ENCODE measurements at places on chromosomes 2 and 18.

DNA sequence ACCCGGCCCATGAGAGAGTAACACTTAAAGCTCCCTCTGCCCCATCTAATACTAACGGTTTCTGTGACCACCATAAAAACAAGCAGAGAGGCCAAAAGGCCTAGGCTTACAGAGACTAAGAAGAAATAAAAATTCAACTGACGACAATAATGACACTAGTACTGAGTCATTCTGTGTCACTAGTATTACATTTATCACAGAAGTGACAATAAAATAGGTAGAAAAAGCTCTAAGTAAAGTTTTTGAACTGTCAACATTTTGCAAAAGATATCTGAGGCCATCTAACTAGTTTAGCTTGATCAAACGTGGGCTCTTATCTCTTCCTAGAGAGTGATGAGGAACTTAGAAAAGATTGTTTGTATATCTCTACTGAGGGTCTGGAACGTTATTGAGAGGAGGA, 35.6 kb downstream of the AP1S3 start:
- DNase-seq = no peak

GRCh38 chr18:59820663-59821062, 79.1 kb upstream of the PMAIP1 start:
- DNase-seq = no peak

GRCh38 chr2:199443589-199444130, 14.1 kb downstream of the SATB2 start:
- DNase-seq = no peak

DNA sequence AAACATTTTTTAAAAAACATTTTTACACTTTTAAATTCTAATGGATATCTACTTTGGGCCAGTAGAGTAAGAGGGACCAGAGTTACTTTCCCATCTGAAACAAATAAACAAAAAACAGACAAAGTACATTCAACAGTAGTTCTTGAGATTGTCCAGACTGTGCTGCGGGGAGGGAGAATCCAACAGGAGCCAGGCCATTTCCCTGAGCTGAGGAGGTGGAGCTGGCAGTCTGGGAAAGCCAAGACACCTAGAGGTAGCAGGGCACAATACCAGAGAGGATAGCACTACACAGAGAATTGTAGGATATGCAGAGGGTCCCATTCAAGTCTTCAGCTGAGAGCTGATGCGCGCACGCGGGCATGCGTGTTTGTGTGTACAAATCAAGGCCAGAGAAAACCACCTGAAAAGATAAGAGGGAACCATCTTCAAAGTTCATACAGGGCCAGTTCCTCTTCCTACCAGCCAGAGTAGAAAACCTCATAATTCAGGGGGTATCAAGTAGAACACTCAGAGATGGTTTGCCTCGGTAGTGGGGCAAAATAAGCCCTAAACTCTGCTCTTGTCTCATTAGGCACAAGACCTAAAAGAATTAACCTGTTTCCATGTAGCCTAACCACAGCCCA, 44.0 kb downstream of the PTRHD1 start:
- DNase-seq = no peak

DNA sequence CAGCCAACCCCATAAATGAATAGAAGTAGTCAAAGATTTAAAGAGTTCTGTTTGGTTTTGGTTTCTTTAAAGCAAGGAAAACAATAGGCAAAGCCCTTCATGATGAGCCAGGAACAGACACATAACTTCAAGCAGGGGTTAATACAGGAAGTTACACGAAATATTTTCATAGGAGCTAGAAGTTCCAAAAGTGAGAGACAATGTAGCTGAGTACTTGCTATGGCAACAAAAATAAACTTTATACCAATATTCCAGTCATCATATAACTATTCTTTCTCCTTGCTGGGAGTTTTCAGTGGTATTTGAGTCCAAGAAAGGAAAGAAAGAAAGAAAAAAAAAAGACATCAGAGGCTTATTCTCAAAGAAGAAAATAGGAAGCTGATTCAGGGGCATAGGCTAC, 56.2 kb downstream of the COBLL1 start:
- no peak for DNase-seq

GRCh38 chr2:66733364-66733999, 298.6 kb downstream of the MEIS1 start:
- DNase-seq = no peak

GRCh38 chr2:43524177-43524965, 71.5 kb downstream of the THADA start:
- DNase-seq = no peak

DNA sequence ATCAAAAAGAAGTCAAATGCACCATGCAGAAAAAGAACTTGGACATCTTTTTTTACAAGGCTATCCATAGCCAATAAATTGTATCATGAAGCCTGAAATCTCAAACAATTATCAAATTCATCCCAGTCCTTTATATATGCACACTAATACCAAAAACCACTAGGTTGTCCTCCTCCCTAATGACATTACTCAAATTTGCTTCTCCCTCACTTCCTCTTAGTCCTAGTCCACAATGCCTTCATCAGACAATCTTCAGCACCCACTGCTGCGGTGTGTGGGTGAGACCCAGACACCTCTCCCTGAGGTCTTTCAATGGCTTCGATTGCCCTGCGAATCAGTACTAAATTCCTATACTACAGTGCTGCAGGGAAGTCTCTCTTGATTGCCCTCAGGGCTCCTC, 58.1 kb downstream of the CLASP1 start:
- DNase-seq = no peak

DNA sequence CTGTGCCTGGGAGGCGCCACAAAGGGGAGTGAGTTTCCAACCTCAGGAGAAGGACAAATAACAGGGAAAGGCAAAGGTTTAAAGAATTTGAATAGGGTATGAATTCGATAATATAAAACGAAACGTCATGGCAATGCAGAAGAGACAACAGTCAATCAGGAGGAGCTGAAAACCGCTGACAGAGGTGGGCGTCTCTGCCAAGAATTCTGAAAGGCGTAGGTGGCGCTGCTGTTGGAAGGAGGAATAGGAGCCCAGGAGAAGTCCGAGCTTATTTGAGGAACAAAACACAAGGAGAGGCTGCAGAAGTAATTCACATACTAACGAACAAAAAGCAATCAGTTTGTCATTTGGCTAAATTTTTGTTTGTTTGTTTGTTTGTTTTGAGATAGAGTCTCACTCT, 485.8 kb upstream of the POU3F3 start:
- no peak for DNase-seq

- DNase-seq = no peak
Measured at GRCh38 chr18:79512461-79513380, 117.0 kb downstream of the NFATC1 start.

Measured in midbrain (tissue), 1 donor.